DMS 273 treated with DMSO at 0.1 percent for 48 hours (cell line): ENCODE measurements at places on chromosomes 11 and 22.

GRCh38 chr11:95562196-95562921 lies 227.2 kb downstream of the FAM76B start:
- DNase-seq: no peak

- DNase-seq: no peak
Observed at GRCh38 chr11:113690619-113691569, 15.2 kb downstream of the TMPRSS5 start.

GRCh38 chr22:21952586-21953571 lies at the start of gene PPM1F:
Gene PPM1F (minus strand): TSS chr22:21952848. CDS start chr22:21946048, 6,800 bp downstream.
- peak; percentile 11 for DNase-seq

GRCh38 chr22:19691721-19692341 lies 22.5 kb upstream of the SEPTIN5 start:
- DNase-seq: no peak

- no peak for DNase-seq
Observed at GRCh38 chr11:33457948-33458347, 200.8 kb downstream of the HIPK3 start.

- no peak for DNase-seq
Observed at GRCh38 chr11:66411323-66411722, 9.5 kb upstream of the NPAS4 start.

GRCh38 chr11:111938687-111939160 lies 1.6 kb downstream of the DIXDC1 start:
- DNase-seq: no peak

- DNase-seq: no peak
Observed at GRCh38 chr11:68373815-68374501, 61.6 kb downstream of the LRP5 start.

GRCh38 chr22:23696326-23696851 lies 5.6 kb downstream of the RGL4 start:
- DNase-seq: no peak

DNA sequence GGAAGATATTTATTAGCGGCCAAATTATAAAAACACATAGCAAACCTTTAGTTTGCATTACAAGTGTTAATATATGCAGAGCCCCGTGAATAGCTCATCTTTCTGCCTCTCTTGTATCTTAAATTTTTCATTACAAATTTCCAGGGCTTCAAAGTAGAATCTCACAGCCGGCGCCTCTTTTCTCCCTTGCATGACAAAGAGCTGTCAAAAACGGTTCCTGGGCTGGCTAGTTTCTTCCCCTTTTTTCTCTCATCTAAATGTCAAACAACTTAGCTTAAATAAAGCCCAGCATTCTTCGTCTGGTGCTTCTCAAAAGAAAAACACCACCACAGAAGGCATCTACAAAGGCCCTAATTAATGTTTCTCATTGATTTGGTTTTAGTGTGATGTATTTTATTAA lies 253.0 kb downstream of the INSC start:
- no peak for DNase-seq

- DNase-seq: no peak
Observed at GRCh38 chr11:104320097-104320496, 156.2 kb upstream of the PDGFD start.

GRCh38 chr22:49208768-49209252 lies 618.9 kb downstream of the BRD1 start:
- DNase-seq: no peak

- DNase-seq: no peak
Observed at GRCh38 chr11:34986883-34987520, 70.6 kb downstream of the PDHX start.

DNA sequence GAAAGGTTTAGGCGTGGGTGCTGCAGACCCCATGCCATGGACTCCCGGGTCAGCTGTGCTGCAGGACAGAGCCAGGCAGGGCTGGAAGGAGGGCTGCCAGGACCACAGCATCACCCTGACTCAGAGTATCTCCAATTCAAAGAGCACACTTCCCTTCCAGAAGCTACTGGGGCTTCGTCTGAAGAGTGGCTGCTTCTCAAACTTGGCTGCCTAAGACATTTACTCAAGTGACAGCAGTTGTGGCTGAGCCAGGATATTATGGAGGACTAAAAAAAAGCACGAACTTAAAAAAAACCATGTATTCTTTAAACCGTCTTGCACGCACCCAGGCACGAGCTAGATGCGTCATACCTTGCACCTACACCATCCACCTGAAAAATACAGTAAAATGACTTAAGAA lies 13.0 kb upstream of the BID start:
- DNase-seq: no peak

DNA sequence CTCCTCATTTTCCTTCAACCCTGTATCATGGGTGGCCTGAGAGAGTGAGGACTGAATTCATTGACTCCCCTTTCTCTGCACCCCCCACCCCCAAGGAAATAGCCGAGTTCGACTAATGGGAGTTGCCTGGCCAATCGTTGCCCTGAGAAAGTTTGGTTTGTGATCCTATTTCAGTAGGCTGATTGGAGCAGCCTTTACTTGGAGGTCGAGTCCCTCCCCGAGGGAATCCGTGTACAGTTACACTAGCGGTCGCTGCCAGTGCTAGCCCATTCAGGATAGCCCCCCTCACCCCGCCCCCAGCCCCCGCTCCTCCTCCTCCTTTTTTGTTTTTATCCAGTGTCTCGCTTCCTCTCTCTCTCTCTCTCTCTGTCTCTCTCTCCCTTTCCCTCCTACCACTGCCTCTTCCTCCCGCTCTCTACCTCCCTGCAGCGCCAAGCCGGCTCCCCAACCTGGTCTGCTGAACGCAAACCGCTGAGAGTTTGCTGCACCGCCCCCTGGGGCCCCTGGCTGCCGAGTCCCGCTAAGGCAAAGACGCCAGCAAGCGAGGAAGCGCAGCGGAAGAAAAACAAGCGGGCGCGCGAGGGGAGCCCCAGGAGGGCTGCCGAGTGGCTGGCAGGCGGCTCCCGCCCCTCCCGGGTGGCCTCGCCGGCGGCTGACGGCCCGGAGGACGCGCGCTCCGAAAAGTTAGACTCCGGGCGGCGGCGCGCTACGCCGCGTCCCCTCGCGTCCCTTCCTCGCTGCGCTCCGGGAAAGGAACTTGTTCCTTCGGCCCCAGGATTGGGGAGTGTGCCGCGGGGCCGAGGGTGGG lies at the start of gene GRAMD1B:
GRAMD1B (plus strand) TSS at position 357 of the 808 bp plus-strand sequence. CDS start 524 bp downstream, outside the sequence.
- DNase-seq: peak; percentile 60

DNA sequence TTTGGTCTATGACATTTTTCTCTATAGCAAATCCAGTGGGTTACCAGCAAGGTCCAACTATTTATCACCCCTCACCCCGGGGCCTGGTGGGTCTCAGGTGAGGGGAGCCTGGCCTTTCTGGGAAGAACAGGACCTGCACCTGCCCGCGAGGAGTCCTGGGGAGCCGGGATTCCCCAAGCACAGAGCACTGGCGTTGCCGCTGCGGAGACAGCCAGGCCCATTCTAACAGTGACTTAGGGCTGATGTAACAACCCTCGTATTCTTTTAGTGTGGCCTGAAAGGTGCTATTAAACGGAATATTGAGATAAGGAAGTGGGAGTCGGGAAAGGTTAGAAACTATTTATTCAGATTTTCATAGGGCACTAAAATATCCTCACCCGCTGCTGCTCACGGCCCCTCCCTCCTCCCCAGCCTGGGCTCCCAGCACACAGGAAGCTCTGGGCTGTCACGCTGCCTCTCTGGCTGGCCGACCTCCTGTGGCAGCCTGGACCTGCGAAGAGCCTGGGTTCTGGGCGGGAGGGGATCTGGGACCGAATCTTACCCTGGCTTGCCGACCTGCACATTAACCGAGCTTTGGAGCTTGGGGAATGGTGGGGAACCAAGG lies 141.2 kb downstream of the MIAT start:
- DNase-seq: no peak

- no peak for DNase-seq
Observed at GRCh38 chr11:64152841-64153691, 12.8 kb downstream of the MACROD1 start.

- no peak for DNase-seq
Observed at GRCh38 chr11:82989628-82990404, 81.9 kb downstream of the RAB30 start.

DNA sequence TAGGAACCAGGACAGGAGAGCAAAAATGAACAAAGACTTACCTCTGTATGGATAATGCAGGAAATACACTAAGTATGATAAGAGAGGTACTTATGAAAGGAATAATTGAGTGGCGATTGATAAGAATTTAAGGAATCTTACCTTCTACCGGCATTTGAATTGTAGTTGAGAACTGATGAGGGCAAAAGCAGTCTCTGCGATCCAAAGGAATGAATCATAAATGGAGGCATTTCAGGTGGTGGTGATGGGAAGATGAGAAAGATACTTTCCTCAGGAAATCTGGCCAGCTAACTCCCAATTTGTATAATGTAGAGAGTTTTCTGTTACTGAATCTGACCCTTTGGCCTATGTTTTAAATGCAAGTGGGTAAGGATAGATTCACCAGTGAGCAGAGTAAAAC lies 71.9 kb upstream of the C11orf87 start:
- DNase-seq: no peak

DNA sequence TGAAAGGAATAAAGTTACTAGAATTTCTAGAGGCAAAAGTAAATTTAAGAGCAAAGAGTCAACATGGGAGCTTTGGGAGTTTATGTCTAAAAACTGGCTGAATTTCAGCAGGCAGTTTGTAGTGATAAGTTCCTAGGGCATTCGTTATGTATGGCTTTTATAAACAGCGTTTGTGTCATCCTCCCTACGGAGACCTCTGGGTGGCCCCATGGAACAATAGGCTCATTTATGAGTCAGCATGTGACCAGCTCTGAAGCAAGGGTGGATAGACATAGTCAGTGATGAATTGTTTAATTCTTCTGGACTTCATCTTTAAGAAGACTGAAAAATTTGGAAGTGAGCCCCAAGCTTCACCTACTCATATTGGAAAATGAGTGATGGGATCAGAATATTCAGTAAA lies 37.1 kb downstream of the SVIP start:
- no peak for DNase-seq

- no peak for DNase-seq
Observed at GRCh38 chr22:26848244-26848920, 191.0 kb downstream of the MIAT start.

GRCh38 chr11:108985236-108985944 lies 320.5 kb downstream of the DDX10 start:
- DNase-seq: no peak

DNA sequence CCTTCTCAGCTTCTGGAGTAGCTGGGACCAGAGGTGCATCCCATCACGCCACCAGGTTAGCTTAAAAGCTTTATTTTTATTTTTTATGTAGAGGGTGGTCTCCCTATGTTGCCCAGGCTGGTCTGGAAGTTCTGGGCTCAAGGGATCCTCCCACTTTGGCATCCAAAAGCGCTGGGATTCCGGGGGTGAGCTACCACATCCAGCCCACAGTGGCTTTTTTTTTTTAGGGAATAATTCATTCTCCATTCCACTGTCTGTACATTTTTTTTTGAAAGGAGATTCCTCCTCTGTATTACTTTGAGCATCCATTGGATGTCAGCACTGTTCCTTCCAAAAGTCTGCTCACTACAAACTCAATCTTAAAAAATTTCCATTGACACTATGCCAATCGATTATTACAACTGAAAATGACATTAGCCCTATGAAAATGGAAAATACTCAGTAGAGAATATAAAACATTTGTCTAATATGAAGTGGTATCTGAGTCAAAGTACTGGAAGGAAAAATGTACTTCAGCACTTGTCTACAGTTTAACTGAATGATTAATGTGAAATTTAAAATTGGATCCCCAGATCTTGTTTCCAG lies 1.3 kb upstream of the LPXN start:
- DNase-seq: no peak

- no peak for DNase-seq
Observed at GRCh38 chr11:57792870-57793269, 31.3 kb downstream of the CTNND1 start.

DNA sequence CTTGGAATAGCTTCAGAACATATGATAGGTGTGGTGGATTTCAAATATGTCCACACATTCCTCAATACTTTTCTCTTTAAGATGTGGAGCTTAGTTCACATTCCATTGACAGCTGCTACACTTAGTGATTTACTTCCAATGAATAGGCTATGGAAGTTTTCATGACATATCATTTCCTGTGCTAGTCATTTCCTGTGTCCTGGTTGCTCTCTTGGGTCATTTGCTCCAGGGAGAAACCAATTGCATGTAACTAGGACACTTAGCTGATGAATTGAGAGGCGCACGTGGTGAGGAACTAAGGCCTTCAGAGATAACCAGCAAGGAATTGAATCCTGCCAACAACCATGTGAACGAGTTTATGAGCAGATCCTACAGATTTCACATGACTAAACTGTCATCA lies 120.9 kb downstream of the SLC17A6 start:
- DNase-seq: no peak

GRCh38 chr11:19032990-19033389 lies 27.5 kb downstream of the MRGPRX2 start:
- no peak for DNase-seq

- no peak for DNase-seq
Observed at GRCh38 chr11:41996533-41996932, 537.1 kb upstream of the LRRC4C start.

DNA sequence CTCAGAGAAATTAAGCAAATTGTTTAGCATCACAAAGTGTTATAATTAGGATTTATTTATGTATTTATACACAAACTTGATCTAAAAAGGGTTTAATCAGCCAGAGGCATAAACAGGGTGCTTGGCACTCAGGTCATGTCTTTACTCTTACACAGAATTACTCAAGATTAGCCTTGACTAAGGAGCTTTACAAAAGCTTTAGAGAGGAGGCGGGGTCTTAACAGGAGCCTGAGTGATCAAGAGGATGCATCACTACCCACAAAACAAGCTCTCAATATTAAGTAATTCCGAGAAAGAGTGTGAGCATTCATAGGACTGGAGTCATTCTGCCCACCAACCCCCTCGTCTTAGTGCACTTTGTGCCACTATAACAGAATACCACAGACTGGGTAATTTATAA lies 103.0 kb downstream of the SPATA19 start:
- DNase-seq: no peak

GRCh38 chr11:45885921-45886721 lies 670 bp downstream of the MAPK8IP1 start:
- no peak for DNase-seq

GRCh38 chr11:58285483-58286040 lies 17.5 kb upstream of the OR10W1 start:
- DNase-seq: no peak

GRCh38 chr11:122108192-122108799 lies 7.7 kb downstream of the BLID start:
- peak; percentile 6 for DNase-seq

DNA sequence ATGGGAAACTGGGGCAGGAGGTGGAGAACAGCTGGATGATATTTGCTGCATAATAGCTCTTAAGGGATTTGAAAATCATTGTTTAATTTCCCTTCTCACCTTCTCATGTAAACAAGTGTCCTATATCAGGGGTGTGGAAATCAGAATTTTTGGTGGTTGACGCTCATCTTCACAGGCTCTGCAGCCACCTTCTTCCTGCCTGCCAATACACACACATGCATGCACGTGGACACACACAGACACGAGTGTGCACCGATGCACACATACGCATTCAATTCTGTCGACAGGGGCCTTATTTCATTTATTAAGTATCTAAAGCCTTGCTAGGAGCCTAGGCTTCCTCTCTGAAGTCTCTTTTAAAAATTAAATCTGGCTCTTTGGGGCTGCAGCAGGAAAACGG lies 349.4 kb upstream of the NCAM1 start:
- no peak for DNase-seq

- DNase-seq: no peak
Observed at GRCh38 chr22:21942407-21943343, 10.0 kb downstream of the PPM1F start.
